NCI-H2029 (cell line): ENCODE measurements at places on chromosomes 2 and 18.

DNA sequence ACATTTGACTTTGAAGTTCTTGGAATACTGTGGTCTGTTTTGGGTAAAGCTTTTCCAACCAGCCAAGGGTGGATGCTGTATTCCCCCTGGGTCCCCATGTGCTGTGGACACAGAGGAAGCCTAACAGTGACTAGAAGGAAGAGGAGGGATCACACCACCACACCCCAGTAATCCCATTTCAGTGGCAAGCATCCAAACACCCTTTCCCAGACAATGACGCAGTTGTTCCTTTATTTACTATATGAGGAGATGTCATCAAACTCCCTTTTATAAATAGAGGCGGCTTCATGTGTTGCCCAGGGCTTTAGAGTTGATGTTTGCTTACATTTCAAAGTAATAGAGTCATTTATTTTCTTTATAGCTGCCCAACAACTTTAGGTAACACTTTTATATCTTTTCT is 959.4 kb upstream of the GYPC start:
- peak; percentile 65 for DNase-seq

DNA sequence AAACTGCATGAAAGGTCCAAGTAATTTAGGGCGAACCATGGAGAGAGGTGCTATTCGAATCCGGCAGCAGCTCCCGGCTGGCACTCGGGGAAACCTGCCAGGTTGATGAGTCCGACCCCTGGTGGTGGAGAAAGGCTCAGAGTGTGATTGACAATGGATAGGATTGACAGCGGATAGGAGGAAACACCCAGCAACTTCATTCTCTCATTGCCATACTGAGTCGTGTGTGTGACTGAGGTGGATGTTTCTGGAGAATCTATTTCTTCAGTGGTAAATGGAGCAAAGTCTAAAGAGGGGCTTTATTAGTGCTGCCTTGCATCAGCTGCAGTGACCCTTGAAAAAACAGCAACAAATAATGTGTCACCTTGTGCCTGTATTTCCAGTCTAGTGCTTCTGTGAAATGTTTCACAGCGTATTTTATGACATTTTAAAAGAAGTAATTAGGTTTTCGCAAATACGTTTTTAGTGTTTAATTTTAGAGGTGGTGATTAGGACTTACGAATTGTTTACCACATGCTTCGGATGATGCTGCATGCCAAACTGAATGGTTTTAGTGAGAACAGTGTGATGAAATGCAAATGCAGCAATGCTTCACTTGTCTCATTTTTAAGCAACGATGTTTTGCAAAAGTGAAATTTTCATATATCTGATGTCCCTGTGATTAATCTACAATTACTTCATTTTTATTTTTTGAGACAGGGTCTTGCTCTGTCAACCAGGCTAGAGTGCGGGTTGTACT is 102.0 kb downstream of the DCDC2C start:
- DNase-seq, result no peak

DNA sequence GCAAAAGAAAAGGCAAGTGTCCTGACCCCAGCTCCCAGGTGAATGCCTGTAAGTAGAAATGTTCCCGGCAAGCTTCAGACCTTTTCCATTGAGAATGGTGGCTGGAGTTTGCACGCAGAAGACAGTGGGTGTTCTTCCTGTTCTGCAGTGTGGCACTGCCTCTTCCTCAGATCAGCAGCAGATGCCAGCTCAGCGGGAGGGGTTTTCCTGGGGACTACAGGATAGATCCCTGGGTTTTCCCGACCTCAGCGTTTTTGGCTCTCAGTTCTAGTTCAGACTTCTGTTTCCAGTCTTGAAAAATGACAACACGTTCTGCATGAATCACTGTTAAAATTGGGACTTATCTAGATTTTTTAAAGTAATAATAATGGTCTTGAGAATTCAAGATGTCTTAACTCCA is 39.2 kb downstream of the GRHL1 start:
- no peak for DNase-seq

DNA sequence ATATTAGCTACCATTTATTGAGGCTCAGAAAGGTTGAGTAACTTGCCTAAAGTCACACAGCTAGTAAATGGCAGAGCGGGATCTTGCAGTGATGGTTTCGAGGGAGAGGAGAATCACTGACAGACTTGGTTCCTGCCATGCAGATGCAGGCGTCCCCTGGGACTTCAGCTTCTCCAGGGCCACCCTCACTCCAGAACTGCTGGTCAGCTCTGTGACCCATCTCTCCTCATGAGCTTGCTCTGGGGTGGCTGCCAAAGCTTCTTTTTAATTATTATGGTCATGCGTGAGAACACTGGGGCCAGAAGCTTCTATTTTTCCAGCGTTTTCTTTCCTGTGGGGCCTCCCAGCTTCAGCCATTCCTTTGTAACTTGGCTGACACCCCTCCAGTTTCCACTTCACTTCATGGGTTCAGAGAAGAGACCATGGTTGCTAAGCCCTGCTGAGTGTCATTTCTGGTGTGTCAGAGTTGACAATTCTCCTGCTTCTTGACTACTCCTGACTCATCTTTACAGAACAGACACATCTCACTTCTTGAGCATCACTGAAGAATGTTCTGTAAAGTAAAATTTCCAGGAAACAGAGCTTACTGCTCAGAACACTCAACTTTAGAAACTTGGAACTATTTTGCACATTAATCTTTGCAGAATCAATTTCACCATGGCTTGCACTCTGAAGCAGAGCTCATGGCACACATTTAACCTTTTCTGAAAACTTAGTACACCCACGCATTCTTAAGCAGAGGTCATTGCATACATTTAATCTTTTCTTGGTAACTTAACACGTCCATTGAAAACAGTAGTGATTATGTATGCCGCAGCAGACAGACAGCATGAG is 70.4 kb downstream of the IL1R2 start:
- DNase-seq, result no peak

- DNase-seq, result no peak
These were observed 44.0 kb upstream of the ARHGAP15 start for GRCh38 chr2:143085125-143085784.

- no peak for DNase-seq
These were observed 603.3 kb upstream of the POU3F3 start for GRCh38 chr2:104250635-104251034.

GRCh38 chr2:227834423-227834822 is 20.8 kb downstream of the CCL20 start:
- no peak for DNase-seq

DNA sequence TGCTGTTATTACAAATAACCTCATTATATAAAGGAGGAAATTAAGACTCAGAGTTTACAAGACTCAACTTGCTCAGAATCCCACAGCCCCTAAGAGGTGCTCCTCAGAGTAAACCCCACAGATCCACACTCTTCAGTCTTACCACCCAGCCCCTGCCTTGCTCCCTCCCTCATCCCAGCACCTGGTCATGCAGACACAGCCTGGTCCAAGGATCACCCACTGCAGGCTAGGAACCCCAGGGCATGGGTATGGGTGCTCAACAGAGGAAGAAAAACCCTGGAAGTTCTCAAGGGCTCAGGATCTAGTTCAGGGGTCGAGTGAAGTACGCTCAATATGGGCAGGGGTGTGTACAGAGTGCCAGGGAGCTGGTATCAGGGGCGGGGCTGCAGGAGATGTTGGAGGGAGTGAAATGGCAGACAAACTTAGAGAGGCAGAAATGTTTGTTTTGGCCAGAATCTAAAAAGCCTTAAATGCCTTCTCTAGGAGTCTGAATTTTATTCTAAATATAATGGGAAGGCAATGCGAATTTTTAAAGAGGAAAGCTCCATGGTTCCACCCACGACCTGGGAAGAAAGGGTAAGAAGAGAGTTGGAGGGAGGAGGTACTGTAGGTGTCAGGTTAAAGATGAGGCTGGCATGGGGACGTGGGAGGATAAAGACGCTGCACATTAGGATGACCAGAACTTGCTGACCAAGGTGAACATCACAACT is 79.1 kb upstream of the MGAT4A start:
- DNase-seq, result no peak

DNA sequence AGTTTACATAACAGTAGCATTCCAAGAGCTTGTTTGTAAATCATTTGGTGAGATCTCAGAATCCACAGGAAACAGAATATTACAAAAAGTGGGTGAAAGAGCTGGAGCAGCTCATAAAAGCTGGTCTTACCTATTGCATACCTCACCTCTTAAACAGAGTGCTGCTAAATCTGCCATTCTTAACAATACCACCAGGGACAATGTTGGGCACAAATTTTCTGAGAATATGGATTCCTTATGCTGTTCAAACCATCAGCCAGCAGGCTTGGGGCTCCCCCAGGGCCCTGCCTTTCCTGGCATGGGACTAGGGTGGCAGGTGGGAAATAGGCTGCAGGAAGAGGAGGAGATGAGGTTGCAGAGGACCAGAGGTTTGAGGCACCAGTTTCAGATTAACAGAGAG is 55.6 kb downstream of the TGFA start:
- no peak for DNase-seq

- no peak for DNase-seq
These were observed 29.3 kb downstream of the NHEJ1 start for GRCh38 chr2:219131327-219131726.

- DNase-seq, result peak; percentile 88
These were observed 134.7 kb downstream of the TPGS2 start for GRCh38 chr18:36693931-36694620.

GRCh38 chr2:33219114-33219513 is 257.3 kb upstream of the RASGRP3 start:
- DNase-seq, result no peak
